ENCODE measurements at places on chromosomes 6 and 20.
A peak's percentile ranks its signal among the peaks of the same experiment; 100 is the strongest.

- no peak for DNase-seq
These were observed 78.6 kb downstream of the MDGA1 start for GRCh38 chr6:37618916-37619590.

- DNase-seq: no peak
These were observed 101.7 kb upstream of the BMP2 start for GRCh38 chr20:6665621-6666355.

DNA sequence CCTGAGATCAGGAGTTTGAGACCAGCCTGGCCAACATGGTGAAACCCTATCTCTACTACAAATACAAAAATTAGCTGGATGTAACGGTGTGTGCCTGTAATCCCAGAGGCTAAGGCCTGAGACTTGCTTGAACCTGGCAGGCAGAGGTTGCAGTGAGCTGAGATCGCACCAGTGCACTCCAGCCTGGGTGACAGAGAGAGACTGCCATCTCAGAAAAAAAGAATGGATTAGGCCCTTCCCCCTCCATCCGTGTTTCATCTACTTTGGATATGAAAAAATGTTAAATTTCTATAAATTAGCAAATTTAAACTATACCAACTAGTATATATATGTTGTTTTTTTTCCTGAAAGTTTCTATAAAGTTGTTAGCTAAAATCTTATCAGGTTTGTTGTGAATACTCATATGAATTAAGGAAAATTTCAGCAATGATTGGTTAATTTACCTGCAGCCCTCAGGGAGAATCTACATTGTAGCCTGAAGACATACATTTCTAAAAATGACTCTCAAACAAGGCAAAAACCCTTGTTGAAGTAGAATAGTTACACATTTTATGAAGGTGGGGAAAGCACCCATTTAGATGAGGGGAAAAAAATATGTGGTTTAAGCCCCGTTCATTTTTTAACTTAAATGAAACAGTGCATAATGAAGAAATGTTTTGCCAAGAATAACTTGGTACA lies 120.9 kb downstream of the TIAM2 start:
- DNase-seq: no peak

DNA sequence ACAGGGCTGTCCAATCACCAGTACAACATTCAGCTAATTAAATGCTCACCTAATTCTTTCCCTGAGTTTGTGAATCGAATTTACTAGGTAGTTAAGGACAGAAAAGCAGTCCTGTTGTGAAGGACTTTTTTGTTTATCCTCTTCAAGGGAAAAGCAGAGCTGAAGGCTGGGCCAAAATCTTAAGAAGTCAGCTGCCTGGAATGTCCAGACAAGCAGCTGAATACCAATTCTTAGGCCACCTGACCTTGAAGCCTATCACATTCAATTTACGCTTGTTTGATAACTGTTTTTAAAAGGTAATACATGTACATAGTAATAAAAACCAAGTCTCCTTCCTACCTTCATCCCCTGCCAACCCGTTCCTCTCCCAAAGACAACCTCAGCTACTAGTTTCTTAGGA lies 56.4 kb downstream of the UQCC1 start:
- no peak for DNase-seq

DNA sequence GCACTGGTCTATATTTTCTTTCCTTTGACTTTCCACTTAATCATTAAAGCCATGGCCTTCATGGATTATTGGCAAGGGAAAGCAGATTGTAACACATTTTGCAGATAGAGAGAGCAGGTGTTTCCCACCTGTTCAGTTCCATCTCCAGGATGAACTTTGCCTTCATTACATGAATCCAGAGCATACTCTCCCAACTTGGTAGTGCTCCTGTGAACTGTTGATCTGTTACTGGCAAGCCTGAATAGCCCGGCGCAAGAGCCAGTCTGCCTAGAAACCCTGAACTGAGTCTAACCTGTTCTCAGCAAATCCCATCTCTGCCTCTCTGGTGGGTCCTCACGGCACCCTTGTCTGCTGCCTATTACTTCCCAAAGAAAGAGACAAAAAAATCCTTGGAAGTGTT lies 210.3 kb downstream of the PLCB1 start:
- no peak for DNase-seq

DNA sequence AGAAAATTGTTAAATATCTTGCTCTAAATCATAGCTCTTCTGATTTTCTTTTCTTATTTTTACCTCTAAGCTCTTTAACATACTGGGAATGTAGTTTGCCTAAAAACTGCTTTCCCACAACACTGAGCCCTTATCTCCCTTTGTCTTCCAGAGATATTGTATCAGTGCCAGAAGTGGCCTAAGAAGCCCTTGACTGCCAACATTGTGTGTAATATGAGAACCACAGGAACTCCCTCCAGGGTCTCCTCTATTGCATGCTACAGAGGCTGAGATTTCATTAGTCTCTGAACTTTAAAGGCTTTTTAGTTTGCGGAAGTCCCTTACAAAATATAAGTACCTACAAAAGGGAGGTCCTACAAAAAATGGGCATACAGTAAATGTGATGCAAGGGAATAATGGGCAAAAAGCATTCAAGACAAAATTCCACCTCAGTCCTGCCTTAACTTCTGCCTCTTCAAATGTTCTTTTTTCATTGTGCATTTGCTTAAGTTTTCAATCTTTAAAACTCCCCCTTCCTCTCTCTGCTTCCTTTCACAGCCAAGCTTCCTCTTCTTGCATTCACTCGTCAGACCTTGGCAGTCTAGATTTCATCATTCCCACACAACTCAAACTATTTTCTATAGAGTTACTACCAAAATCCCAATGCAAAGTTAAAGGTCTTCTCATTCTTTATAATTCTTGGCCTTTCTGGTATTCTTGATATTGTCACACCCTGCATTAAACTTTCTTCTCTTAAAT lies 76.5 kb downstream of the ADGRG6 start:
- no peak for DNase-seq

DNA sequence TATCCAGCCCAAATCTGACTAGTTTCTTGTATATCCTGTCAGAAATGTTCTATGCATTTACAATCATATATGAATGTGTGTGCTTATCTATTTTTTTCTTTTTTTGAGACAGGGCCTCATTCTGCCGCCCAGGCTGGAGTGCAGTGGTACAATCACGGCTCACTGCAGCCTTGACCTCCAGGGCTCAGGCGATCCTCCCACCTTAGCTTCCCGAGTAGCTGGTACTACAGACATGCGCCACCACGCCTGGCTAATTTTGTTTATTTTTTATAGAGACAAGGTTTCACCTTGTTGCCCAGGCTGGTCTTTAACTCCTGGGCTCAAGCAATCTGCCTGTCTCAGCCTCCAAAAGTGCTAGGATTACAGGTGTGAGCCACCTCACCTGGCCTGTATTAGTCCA lies 3.0 kb upstream of the RAB44 start:
- no peak for DNase-seq

DNA sequence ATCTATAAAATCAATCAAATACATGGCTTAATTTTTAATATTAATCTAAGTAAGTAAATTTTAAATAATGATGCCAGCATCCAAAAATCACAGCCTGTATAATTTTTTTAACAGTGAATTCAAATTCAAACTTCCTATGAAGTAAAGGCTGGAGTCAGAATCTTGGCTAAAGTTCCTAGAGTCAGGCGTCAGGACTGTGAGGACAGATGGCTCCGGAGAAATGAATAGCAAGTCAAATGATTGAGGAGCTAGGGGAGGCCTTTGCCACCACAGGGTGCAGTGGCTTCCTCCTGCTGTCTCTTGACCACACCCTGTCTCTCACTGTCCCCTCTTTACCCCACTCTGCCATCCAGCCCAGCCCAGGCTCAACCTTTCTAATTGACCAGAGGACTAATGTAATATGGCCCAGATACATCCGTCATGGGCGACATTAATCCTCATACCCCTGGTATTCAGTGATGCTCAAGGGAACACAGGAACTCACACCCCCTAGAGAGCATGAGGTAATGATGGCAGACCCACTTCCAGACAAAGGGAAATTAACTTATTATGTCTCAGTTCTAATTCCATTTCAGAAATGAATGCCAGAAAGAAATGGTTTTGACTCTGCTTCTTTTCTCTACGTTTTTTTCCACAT lies 53.4 kb downstream of the OPRM1 start:
- no peak for DNase-seq

- peak; percentile 46 for DNase-seq
These were observed 1.8 kb downstream of the OOEP start for GRCh38 chr6:73367761-73368355.

GRCh38 chr6:166955865-166956443 lies 396 bp downstream of the RNASET2 start:
- no peak for DNase-seq

DNA sequence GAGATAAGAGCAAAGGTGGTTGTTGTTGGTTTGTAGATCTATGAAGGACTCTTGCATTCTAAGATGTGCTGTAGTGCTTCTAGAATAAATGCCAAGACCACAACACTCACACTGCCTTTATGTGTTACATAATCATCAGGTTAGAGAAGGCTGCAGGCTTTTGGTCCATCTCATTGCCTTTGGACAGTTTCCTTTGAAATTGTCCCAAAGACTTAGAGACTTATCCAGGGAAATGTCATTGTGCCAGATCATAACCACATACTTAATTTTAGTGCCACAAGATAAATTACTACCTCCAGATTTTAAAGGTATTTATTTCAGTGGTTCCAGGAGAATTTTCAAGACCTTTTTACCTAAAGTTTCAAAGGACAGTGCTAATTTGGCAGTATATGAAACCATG lies 666.6 kb upstream of the CITED2 start:
- DNase-seq: no peak

GRCh38 chr6:5786321-5786968 lies 220.3 kb downstream of the NRN1 start:
- no peak for DNase-seq

DNA sequence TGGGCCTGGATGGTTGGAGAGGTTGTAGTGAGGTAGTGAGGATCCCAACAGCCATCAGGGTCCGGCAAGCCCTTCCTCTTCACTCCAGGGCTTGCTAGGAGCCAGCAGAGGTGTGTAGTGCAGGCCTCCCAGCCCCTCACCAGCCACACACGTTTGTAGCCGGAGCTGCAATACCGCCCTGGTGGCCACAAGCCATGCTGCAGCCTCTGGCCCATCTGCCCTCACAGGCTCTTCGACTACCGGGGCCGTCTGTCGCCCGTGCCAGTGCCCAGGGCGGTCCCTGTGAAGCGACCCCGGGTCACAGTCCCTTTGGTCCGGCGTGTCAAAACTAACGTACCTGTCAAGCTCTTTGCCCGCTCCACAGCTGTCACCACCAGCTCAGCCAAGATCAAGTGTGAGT lies 36.4 kb downstream of the EIF2S2 start:
- DNase-seq: no peak

DNA sequence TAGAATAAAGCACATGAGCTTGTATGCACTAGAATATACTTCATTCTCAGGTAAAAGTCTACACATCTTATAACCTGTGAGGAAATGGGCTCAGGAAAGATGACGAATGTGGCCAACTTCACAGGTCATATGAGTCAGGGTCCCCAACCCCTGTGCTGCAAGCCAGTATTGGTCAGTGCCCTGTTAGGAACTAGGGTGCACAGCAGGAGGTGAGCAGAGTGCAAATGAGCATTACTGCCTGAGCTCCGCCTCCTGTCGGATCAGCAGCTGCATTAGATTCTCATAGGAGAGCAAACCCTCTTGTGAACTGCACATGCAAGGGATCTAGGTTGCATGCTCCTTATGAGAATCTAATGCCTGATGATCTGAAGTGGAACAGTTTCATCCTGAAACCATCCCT lies 182.3 kb downstream of the TRDN start:
- no peak for DNase-seq

DNA sequence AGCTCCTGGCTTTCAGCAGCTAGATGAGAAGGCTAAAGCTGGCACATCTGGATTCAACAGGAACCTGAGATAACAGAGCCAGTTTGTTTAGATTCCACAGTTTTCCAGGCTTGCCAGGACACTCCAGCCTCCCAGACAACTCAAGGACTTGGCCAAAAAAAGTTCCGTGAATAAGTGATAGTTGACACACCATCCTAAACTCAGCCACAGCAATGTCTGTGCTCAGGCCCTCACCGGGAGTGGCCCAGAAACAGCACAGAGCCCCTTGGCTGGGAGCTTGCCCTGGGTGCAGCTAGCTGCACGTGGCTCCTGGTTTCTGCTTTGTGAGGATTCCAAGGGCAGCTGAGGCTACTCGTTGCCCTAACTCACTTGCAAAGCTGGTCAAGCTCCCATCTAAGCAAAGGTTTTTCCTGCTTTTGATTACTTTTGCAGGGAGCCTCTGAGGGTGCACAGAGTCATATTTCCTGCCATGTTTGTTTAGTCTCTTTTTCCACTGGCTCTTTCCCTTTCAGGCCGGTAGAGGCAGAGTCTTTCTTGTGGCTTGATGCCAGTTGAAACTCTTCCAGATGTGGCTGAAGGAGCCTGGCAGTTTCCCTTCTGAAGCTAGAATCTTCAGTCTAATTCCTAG lies 118.3 kb upstream of the ECI2 start:
- no peak for DNase-seq

DNA sequence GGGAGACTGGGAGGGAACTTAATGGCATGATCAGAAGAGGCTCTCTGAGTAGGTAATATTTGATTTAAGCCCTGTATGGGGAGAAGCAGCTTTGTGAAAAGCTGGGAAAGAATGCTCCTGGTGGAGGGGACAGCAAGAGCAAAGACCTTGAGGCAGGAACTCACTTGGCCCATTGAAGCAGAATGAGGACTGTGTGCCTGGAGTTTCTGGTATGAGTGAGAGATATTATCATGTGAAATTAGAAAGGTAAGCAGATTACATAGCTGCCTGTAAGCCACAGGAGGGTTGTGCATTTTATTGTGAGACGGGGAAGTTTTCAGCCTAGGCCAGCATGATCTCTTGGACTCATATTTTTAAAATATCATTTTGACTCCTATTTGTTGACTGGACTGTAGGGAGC lies 502.1 kb downstream of the DHX35 start:
- no peak for DNase-seq

DNA sequence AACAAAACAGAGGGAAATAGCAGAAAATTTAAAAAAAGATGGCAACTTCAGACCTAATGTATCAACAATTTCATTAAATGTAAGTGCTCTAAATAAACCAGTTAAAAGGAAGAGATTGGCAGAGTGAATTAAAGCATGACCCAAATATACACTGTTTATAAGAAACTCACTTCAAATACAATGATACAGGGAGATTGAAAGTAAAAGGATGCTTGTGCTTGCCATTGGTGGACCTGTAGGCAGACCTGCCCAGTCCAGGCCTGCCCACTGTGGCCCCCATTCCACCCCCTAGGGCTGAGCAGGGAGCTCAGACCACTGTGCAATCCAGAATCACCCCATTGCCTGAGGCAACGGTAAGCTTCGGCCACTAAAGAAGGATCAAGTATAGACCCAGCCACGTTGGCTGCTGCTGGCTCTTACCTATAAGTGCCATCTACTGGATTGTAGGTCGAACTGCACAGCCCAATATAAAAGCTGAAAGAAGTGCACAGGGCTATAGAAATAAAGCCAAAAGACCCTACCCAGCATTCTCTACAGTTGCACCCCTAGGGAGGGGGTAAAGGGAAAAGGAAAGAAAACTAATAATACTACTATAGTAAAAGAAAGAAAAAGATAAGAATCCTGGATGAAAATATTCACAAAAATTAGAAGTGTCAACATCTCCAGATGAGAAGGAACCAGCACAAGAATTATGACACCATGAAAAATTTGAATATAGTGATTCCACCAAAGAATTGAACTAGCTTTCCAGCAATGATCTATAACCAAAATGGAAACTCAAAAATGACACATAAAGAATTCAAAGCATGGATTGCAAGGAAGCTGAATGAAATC lies 36.1 kb downstream of the PSMB1 start:
- no peak for DNase-seq

Measured in D721Med (cell line).